HS-27A (cell line): ENCODE measurements at places on chromosomes 11 and 22.

DNA sequence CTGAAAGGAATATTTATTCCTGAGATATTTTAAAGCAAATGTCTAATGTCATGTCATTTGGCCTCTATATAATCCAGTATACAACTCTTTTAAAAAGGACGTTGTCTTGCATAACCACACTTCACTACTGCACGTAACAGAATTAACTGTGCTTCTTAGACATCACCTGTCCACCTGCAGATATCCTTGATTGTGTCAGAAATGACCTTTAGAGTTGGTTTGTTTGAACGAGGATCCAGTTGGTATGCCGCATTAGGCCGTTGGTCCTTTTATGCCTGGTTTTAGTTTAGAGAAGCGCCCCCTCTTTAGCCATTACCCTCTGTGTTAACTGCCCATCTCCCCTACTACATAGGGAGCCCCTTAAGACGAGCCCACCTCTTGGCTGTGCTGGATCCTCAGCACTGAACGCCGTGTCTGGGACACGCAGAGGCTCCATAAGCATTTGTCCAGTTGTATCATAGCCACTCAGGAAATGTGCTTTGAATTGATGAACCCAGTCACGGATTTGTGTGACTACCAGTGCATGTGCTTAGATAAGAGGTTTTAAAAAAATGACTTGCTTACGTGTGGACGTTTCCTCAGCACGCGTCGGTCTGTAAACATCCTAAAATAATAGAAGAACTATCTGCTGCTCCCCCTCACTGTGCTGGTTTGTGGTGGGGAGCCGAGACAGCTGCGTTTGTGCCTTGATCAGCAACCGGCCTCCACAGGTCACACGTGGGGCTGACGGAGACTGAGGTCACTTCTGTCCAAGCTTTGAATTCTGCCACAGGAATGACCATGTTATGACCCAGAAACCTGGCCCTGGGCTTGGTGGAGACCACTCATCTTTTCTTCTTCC is 4.0 kb downstream of the MICAL2 start:
- no peak for DNase-seq

GRCh38 chr11:57974848-57975601 is 48.7 kb upstream of the OR9Q1 start:
- no peak for DNase-seq

GRCh38 chr11:45428541-45429230 is 142.5 kb upstream of the SYT13 start:
- no peak for DNase-seq

DNA sequence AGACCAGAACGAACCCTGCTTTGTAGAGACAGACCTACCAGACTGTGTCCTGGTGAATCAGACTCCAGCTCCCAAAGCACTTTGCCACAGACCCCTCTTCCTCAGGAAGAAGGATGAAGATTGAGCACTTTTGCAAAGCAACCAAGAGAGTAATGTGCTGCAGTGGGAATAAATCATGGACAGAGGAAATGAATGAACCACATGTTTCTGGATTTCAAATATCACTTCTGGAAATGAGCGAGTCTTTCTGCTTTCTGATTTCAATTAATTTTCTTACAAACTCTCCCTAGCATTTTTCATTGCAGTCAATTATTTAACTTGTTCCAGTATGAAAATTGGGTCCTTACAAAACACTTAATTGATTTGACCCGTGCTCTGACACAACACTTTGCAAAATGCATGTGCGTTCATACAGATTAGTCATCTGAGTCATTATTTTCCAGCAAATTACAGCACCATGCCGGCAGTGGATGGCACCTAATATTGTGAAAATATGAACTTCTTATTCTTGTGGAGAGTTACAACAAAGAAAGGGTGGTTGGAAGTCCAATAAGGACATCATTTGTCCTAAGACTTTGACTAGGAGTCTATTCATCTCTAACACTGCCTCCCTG is 315.9 kb upstream of the CCDC90B start:
- DNase-seq, result no peak

GRCh38 chr22:32204856-32205722 is at the start of gene RFPL2:
Gene RFPL2 (minus strand): TSS chr22:32205073. CDS start chr22:32202451, 2,622 bp downstream.
- no peak for DNase-seq

GRCh38 chr11:34997952-34998528 is 81.6 kb downstream of the PDHX start:
- no peak for DNase-seq

GRCh38 chr22:23837911-23838680 is 710 bp downstream of the DERL3 start:
- no peak for DNase-seq

DNA sequence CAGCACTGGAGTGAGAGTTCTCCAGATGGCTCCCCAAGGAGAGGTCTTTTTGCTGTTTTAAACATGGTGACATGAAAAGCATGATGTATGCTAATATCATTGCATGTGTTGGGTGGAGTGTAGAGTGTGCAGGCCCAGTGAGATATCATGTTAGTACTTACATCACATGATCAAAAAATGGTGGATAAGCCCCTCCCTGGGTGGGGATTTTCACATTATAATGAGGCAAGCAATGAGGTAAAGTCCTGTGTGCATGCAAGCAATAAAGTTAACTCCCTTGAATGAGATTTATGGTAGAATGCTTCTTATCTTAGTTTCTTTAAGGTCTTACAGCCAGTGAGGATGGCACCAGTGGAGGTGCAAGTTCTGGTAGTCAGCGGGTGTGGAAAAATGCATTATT is 8.5 kb downstream of the FAM111B start:
- no peak for DNase-seq

- DNase-seq, result no peak
Observed at GRCh38 chr11:132123449-132123848, 753.0 kb downstream of the NTM start.

DNA sequence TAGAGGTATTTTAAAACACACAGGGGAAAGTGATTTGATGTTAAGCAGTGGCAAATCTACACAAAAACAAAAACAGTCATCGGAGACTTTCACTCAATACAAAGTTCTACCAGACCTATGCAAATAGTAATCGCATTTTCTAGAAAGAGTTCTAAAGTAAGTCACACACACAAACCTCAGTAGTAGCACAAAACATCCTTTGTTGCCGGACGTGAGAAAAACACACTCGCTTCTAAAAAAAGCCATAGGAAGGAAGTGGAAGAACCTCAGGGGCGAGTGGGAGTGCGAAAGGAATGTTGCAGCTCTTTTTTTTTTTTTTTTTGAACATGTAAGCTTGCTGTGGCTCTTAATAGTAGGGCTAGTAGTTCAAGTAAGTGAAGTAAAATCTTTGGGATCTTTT is 88.9 kb downstream of the MAML2 start:
- no peak for DNase-seq

DNA sequence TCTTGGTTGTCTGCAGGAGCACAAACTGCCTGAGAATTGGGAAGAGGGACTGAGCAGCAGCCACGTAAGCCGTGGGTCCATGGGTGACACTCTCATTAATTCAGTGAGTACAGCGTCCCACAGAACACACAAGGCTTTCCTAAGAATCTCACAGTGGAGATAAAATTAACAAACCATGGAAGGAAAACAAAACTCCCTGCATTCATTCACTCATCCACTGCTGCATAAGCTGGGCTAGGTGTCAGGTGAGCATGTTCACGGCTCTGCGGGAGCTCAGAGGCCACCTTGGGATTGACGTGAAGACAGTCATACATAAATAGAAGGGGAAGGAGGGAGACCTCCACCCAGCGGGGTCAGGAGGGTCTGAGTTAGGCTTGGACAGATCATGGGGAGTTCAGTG is 1442.7 kb downstream of the TBC1D22A start:
- DNase-seq, result no peak

GRCh38 chr11:70897429-70897828 is 354.9 kb downstream of the SHANK2 start:
- no peak for DNase-seq

- DNase-seq, result no peak
Observed at GRCh38 chr22:38266120-38266519, 6.7 kb downstream of the TMEM184B start.

DNA sequence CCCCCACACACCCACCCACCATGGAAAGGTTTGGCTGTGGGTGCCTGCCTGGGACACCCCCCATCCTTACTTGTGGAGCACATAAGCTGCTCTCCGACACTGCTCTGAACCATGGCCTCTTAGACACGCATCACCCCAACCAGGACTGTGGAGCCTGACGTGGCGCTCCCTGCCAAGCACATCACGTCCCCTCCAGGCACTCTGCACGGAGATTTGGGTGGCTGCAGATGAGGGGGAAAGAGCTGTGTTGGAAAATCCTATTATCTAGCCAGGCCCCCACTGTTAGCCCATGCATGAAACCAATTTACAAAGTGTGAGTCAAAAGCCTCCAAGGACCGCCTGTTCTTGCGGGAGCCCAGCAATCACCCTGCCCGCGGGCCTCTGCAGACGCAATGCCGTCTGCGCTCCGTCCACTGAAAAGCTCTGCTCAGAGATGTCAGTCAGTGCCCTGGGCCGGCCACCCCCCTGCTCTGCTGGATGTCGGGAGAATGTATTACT is 163.4 kb upstream of the NECTIN1 start:
- DNase-seq, result no peak

- DNase-seq, result no peak
Observed at GRCh38 chr22:44491269-44492035, 6.6 kb downstream of the RTL6 start.

DNA sequence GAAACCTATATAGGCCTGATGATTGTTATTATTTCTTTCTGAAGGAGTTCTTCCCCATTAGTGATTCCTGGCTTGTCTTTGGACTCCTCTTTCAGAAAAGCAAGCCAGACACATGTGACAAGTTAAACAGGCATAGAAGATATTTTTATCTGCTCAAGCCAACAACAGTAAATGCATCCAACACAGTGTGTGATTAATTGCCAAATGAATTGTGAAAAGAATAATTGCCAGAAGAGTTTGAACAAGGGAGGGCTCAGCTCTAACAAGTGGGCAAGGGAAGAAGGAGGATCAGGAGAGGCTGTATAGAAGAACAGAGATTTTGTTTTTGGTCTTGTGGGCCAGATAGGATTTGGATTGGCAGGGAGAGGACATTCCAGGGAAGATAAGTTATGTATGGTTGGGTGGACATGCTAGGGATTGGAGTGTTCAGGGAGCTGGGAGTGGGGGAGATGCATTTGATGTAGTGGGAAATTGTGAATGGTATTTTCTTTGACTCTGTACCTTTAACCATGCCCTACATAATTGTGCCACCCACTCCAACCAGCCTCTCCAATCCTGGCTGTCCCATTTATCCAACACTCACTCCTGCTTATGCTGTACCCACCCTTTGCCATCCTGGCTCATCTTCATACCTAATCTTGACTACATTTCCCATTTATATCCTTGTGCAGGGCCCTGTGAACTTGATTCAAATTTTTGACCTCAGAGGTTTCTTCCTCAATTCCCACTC is 172.8 kb downstream of the RRAS2 start:
- no peak for DNase-seq

DNA sequence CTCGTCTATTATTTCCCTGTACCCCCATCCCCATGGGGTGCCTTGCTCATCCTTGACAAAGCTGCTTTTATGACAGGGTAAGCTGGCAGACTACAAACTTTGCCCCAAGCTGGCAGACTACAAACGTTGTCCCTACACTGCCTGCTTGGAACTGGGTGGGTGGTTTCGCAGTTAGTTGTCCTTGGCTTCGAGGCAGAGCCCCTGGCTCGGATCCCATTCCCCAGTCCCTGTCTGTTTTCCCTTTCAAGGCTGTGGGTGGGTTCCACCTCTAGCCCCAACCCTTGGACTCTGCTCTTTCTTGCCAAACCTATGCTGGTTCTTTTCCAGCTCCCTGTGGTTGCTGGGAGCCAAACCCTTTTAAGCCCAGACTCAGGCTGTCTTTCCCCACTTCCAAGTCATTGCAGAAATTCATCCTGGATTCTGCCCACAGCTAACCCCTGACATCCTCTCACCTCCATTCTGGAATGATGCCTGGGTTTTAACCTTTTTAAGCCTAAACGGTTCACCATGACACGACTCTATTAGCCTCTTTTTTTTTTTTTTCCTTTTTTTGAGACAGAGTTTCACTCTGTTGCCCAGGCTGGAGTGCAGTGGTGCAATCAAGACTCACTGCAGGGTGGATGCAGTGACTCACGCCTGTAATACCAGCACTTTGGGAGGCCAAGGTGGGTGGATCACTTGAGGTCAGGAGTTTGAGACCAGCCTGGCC is 9.2 kb upstream of the RBM14 start:
- no peak for DNase-seq

DNA sequence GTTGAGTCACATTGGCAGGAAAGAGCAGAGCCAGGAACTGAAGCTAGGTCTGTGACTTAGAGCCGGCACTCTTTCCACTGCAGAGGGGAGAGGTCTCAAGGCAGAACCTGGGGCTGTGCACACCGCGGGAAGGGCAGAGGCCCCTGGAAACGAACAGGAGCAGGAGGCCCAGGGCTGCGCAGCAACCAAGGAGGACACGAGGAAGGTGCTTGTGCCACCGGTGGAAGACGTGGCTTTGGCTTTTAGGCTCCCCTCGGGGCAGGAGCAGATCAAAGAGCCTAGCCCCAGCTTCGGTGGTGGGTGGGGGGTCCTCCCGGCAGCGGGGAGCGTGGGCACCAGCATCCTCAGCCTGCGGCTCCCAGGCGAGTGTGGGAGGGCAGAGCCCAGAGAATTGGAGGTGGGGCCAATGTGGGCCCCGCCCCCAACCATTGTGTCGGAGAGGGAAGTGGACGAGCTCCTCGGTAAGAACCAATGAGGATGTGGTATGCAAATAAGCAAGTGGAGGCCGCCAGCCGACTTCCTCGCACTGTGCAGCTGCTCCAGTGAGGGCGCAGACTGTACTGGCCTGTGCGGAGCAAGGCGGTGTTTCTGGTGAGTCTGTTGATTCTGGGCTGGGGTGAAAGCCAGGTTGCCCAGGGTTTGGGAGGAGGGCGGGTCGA is at the start of gene CCDC116:
TSS of gene CCDC116 (plus strand) at position 524 of the 659 bp plus-strand sequence. CDS start 422 bp downstream, outside the sequence.
- no peak for DNase-seq

GRCh38 chr11:116707161-116707629 is 65.6 kb downstream of the BUD13 start:
- DNase-seq, result no peak

- no peak for DNase-seq
Observed at GRCh38 chr22:32531228-32531627, 56.6 kb downstream of the FBXO7 start.

DNA sequence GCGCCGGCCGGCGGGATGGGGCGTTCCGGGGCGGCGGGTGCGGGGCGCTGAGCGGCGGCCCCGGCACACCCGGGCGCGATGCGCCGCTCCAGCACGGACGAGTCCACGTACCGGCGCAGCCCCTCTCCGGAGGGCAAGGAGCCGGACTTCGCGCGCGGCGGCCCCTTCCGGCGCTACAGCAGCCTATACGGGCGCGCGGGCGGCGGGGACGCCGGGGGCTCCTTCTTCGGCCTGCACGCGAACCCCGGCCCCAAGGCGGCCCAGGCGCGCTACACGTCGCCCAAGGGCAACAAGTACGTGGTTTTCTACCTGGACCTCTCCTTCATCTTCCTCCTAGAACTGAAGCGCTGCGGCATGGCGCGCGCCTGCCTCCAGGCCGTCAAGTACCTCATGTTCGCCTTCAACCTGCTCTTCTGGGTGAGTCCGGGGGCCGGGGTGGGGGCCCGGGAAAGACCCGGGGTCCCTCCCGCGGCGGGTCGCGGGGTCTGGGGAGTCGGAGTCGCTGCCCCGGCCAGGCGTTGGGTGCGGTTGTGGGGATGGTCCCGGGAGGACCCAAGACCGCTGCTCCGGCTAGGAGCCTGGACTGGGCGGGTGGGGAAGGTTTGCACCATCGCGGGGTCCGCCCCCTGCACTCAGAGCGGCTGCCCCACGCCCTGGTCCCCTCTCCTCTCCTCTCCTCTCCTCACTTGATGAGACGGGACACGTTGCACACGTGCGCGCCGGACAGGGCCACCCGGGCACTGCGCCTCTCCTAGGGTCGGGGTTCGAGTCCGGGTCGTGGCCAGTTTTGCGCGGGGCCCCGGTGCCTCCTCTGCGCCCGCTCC is 7.5 kb downstream of the TSPAN4 start:
- DNase-seq, result no peak

- no peak for DNase-seq
Observed at GRCh38 chr11:76208438-76209374, 2.4 kb upstream of the WNT11 start.
